ENCODE measurements at places on chromosomes 7 and 10.

DNA sequence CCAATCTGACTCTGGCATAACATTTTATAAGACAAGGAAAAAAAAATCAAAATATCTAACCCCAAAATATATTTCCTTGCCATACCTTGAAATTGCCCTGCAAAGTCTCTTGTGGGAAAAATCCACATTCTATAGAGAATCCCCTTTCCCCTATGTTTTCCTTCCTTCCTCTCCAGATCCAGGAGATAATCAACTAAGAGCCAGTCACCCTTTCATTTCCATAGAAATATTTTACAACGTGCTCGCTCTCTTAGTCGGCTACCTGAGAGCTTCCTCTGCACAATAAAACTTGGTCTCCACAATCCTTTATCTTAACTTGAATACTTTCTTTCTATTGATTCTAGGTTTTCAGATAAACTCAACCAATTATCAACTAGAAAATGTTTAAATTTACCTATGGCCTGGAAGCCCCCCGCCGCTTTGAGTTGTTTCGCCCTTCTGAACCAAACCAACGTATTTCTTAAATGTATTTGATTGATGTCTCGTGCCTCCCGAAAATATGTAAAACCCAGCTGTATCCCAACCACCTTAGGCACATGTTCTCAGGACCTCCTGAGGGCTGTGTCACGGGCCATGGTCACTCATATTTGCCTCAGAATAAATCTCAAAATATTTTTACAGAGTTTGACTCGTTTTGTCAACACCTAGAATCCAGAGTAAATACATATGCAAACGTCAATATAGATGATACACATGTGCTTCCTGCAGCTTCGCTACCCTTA is 869 bp downstream of the PSAP start:
- DNase-seq, result no peak

DNA sequence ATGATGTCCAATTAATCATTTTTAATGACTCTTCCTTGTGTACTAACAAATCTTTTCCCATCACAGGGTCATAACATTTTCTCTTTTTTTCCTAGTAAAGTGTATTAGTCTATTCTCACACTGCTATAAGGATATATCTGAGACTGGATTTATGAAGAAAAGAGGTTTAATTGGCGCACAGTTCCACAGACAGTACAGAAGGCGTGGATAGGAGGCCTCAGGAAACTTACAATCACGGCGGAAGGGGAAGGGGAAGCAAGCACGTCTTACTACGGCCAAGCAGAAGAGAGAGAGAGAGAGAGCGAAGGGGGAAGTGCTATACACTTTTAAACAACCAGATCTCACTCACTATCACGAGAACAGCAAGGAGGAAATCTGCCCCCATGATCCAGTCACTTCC is 359.4 kb upstream of the NFE2L3 start:
- no peak for DNase-seq

- DNase-seq, result no peak
These were observed 97.5 kb downstream of the PFKFB3 start for GRCh38 chr10:6300106-6300783.

DNA sequence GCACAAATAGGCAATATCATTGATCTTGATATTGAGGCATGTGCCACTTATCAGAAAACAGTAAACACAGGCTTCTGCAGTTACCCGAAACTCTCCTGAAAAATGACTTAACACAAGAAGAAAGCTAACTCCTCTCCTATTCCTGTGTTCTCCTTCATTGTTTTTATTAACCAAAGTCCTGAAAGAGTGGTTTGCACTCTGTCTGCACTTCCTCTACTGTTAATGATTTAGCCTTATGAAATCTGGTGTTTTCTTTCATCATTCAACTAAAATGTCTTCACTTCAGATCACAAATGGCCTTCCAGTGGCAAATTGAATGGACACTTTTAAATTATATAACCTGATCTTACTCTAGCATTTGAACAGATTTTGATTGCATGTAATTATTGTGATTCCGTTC is 630.6 kb upstream of the PHF14 start:
- DNase-seq, result no peak

GRCh38 chr7:51613911-51614357 is 297.3 kb upstream of the COBL start:
- DNase-seq, result no peak

- DNase-seq, result no peak
These were observed 118.3 kb upstream of the THSD7A start for GRCh38 chr7:11950281-11950680.

- DNase-seq, result no peak
These were observed 272.4 kb downstream of the SKAP2 start for GRCh38 chr7:26592011-26592410.

DNA sequence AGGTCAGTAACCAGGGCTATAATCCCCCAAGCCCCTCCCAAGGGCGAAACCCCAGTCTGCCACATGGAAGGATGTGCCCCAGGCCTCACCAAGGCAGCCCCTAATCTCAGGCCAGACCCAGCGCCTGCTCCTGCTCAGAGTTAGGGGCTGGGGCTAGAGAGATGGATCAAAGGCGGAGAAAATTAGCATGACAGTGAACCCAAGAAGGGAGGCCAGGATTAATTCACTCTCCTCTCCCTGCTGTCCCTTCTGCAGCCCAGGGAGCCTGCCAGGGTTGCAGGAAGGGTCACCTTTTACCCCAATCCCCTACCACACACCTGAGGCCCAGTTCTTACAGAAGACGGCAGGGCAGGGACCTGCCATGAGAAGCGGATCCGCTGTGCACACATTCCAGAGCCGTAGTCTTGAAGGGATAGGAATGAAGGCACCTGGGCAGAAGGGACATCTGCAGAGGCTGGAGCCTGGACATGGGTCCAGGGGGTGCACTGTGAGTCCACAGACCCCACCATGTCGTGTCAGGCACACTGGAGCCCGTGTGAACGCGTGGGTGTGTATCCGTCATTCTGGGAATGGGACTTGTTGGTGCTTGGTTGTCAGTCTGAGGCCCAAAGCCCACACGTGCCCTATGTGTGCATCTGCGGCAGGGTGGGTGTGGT is 11.9 kb upstream of the ZMIZ1 start:
- DNase-seq, result no peak

DNA sequence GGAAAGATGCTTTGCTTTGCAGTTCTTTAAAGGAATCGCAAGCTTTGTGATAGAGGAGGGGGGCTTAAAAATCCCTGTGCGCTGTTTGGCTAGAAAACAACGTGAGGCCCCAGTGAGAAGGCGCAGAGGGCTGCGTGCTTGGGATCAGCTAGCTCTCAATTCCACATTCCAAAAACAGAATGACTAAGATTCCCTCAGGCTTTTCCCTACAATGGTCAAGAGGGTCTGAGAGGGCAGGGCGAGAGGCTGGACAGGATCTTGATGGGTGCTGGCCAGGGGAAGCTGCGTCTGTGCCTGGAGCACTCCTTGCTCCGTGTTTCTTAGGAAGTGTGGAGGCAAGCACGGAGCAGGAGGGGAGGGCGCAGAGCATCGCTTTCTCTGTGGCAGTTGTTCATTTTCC is 72.1 kb upstream of the INHBA start:
- no peak for DNase-seq

- no peak for DNase-seq
These were observed 45.8 kb upstream of the WIPI2 start for GRCh38 chr7:5143935-5144903.

DNA sequence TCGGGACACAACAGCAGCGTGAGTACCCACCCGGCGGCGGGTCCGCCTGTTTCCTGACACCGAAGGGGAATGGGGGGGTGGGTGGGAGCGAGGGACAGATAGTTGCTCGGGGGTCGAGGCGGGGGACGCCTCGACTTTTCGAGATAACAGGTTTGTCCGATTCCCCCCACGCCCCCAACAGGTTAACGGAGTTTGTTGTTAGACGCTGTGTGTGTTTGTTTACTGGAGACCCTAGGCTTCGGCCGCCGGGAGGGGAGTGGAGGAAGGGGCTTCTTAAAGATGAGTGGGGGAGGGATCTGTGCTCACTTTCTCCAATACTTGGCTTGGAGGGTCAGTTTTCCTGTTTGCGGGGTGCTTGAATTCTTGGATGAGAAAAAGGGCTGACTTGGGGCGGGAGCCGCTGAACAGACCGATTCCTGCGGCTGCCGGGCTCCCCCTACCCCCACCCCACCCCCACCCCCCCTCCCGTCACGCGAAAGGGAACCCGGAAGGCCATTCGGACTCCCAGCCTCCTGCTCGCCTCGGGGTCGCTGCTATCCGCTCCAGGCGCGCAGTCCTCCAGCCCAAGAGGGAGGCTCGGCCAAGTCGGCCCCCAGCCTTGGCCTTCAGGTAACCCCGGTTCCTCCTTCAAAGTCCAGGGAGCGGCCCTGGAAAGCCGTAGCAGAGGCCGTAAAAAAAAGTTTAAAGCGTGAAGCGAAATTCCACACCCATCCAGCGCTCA is 1.0 kb downstream of the SORCS3 start:
- no peak for DNase-seq
